SIG-M5 (cell line): ENCODE measurements at places on chromosomes 7 and 10.

DNA sequence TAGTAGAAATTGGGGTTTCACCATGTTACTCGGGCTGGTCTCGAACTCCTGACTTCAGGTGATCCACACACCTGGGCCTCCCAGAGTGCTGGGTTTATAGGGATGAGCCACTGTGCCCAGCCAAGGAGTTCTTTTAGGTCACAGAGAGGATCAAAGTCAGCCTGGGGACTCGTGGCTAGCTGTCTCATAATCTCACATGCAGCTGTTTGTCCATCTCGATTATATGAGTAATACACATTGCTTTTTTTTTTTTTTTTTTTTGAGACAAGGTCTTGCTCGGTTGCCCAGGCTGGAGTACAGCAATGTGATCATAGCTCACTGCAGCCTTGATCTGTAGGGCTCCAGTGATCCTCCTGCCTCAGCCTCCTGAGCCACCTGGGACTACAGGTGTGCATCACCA, 2.2 kb downstream of the IFT22 start:
- DNase-seq: no peak

- DNase-seq: no peak
These were observed 38.8 kb downstream of the PTN start for GRCh38 chr7:137304624-137305235.

GRCh38 chr7:133691727-133692610, 435.2 kb upstream of the LRGUK start:
- no peak for DNase-seq

GRCh38 chr10:77618117-77618516, 19.5 kb downstream of the KCNMA1 start:
- DNase-seq: no peak

- DNase-seq: no peak
These were observed 47.8 kb upstream of the PPP2R2D start for GRCh38 chr10:131852823-131853609.

- no peak for DNase-seq
These were observed 233.0 kb upstream of the MKLN1 start for GRCh38 chr7:131094685-131095084.

GRCh38 chr7:7104314-7104698, 78.0 kb upstream of the C1GALT1 start:
- DNase-seq: no peak

GRCh38 chr7:84697506-84697905, 489.4 kb downstream of the SEMA3D start:
- DNase-seq: no peak

- DNase-seq: no peak
These were observed 41.7 kb upstream of the DYNC1I1 start for GRCh38 chr7:95730493-95731280.

GRCh38 chr10:100359030-100359432, 12.0 kb downstream of the SCD start:
- DNase-seq: no peak

DNA sequence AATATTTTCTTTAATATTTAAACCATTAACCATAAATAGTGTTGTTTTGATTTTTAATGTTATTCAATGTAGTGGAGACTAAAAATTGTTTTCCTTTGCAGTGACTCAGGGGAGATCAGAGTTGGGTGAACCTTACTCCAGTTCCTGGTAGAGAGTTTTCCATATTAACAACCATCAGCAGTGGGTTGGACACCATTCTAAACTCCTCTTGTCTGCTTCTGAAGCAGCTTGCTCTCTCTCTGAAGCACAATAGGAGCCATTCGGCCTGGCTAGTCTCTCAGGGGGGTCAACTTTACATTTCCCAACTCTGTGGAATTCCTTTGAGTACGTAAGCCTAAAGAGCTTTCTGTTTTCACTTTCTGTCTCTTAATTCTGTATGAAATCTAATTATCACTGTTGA, 9.4 kb upstream of the NRG3 start:
- DNase-seq: no peak

DNA sequence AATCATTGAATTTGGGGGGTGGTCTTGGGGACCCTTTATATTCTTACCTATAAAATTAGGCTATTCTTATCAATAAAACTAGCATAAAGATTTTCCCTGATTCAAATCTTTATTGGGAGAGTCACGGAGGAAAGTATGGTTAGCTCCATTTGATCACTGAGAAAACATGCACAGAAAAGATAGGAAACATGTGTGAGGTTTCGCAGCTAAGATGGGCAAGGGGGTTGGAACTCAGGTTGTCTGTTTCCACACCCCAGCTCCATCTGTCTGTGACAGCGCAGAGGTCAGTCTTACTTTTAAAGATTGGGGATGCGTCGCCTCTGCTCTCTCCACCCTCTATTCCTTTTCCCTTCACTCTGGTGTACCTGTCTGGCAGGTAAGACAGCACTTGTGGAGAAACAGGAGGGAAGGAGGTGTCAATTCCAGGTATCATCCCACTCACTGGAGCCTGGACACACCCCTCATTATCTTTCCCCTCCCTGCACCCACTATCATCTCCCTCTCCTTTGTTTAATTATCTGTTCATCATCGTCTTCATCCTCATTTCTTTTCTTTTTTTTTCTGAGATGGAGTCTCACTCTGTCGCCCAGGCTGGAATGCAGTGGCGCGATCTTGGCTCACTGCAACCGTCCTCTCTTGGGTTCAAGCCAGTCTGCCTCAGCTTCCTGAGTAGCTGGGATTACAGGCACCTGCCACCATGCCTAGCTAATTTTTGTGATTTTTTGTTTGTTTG, 2.4 kb upstream of the DENND10 start:
- no peak for DNase-seq

GRCh38 chr7:38330861-38331621, 57.6 kb upstream of the TARP start:
- DNase-seq: no peak

DNA sequence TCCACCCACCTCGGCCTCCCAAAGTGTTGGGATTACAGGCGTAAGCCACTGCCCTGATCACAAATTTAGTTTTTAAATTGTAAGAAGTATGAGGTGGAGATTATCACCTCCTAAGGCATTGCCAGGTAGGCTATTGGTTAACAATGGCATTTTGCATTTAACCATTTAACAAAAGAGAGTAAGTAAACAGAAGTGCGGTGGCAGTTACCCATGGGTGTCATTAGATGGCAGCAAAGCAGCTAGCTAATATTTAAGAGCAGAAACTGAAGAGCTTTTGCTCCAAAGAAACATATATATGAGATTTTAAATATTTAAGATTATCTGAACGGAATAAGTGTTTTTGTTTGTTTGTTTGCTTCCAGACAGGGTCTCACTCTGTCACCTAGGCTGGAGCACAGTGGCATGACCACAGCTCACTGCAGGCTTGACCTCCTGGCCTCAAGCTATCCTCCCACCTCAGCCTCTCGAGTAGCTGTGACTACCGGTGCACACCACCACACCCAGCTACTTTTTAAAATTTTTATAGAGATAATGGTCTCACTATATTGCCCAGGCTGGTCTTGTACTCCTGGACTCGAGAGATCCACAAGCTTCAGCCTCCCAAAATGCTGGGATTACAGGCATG, 325.5 kb upstream of the C7orf33 start:
- no peak for DNase-seq

DNA sequence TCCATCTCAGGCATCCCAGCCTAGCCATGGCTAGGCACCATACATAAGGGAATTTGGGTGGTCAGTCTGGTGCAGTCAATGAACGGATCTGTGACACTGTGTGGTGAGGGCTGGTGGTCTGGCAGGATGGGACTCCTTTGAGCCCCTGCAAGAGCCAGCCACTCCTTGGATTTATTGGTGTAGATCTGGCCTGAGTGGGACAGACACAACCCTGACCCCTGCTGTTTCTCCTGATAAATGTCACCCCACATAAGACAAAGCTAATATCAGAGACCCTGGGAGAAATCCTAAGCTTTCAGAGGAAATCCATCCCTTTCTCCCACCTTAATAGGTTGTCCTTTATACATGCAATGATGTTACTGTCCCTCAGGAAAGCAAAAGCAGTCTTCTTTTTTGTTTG, 2.3 kb downstream of the FBXO24 start:
- no peak for DNase-seq

DNA sequence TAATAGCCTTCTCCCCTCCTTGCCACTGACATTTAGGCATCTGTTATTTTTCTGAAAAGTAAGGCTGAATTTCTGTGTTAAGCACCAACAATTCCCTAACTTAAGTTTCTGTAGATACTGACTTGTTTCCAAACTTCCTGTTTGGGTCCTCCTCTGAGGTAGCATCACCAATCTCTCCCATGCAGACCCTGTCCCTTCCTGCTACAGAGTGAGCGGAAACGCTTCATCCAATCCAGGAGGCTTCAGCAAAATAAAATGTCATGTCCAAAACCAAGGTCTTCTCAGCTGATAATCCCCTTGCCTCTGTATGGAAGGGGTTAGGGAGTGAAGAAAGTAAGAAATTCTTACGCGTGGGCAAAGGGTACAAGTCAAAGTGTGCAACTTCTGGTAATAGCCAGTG, 29.9 kb downstream of the XPNPEP1 start:
- no peak for DNase-seq

DNA sequence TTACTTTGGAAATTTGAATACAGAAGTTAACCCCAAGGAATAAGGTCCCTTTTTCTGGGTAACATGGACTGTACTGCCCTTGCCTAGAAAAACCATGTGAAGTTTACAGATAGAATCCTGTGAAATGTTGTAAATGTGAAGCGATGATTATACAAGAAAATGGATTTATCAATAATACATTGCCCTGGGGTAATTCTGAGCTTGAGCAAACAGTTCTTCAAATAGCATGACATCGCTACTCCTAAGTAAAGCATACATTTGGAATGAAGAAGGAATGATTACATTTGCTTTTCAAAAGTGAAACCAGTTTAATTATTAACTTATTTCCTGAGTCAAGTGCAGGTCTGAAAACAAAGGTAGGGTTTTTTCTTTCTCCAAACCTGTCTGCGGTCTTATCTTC, 43.3 kb upstream of the FZD8 start:
- DNase-seq: no peak

DNA sequence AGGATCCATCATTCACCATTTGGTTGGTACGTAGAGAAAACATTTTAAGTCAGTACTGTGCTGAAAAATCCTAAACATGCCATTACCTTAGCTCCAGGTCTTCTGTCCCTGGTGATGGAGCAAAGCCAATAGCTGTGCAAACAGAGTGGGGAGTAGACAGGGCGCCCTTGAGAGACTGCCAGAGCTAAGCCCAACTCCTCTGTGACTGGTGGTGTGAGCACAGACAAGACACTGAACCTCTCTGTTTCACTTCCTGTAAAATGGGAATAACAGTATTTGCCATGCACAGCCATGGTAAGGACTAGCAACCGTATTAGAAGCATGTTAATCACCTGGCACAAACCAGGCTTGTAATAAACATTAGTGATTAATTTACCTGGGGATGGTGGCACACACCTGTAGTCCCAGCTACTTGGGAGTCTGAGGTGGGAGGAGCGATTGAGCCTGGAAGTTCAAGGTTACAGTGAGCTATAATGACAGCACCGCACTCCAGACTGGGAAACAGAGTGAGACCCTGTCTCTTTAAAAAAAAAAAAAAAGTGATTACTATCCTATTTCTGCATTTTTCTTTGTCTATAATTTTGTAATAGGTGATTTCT, 28.7 kb downstream of the LYZL1 start:
- DNase-seq: no peak

GRCh38 chr10:6487920-6488319, 92.2 kb downstream of the PRKCQ start:
- no peak for DNase-seq

DNA sequence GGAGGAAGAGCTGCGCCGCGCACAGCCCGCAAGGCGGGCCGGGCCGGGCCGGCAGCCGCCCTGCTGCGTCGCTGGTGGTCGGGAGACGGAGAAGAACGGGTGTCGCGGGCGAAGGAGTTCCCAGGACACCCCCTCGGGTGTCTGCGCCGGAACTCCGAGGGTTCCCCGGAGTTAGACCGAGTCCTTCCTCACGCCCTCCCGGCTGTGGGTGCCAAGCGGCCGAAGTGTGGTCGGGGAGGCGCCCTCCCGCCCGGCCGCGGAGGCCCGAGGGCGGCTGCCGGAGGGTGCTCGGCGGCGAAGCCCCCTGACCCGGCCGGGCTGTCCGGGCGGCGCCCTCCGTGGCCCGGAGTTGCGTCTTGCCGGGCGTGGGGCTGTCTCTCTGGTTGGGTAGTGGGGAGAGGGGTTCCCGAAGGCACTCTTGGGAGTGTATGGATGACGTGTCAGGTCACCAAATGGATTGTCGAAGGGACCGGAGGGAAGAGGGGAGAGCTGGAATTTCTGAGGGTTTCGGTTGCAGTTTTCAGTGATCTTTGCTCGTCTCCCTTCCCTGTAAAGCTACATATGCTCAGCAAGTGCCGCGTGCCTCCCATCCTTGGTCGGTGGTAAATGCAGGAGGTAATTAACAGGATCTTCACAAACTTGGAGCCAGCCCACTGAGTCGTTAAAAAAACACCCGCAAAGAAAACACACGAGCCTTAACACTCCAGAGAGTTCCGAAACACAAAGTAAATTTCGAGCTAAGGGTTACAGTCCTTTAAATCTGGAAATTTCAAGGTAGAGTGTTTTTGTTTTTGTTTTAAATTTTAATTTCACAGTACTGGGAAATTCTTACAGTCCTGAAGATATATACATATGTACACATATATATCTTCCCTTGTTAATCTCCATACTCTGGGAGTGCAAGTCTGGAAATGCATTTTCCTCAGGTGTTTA, 871 bp downstream of the ST7 start:
- no peak for DNase-seq

- DNase-seq: no peak
These were observed 140.5 kb downstream of the PKD1L1 start for GRCh38 chr7:47807756-47808155.

DNA sequence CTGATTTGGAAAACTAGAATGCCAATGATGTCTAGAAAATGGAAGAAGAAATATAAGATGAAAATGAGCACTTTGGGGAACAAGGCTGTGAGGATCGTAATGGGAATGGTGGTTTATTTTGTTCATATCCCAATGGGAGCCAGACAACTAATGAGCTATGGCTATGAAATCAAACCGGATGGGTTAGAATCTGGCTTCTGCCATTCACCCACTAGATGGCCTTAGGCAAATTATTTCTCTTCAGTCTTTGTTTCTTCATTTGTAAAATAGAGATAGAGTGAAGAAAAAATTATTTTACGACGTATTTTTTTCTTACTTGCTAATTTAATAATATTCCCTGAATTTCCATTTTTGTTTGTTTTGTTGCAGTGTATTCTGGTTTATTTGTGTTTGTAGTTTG, 572.1 kb upstream of the IGFBP3 start:
- DNase-seq: no peak

DNA sequence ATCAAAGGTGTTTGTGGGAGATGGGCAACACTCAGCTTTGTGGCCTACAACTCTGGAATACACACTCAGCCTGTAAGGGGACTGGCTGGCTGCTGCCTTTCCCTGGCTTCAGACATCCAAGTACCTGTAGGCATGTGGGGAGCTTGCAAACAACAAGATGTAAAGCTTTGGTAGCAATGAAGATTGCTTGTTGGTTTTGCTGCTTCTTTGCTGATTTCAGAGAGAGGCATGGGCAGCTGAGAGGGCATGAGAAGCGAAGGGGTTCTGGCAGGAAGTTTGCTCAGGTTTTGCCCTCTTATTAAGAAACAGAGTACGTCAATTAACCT, 434.8 kb downstream of the LRMDA start:
- DNase-seq: no peak

GRCh38 chr7:39465055-39465929, 100.9 kb upstream of the YAE1 start:
- DNase-seq: no peak
